Regular cardiac myocyte (primary cell): ENCODE measurements at places on chromosomes 6 and 20. TPM values are rescaled to one million over a fixed set of nuclear protein-coding genes. Genes with fewer than 3 reads are reported as not detected.

SPATA2 gene
- 0.56 and 1.7 TPM in 2 replicates for total RNA-seq

SLC24A3 gene
- 0.77 and 1.4 TPM in 2 replicates for total RNA-seq

CALHM4 gene
- total RNA-seq: 0.19 and 0.28 TPM in 2 replicates

METTL24 gene
- under 0.01 and 0.85 TPM in 2 replicates for total RNA-seq

DYNLT2 gene
- 0.58 and 2.0 TPM in 2 replicates for total RNA-seq

SNX3 gene
- 181 and 192 TPM in 2 replicates for total RNA-seq

CRYBG1 gene
- 1.7 and 7.1 TPM in 2 replicates for total RNA-seq

IYD gene
- under 0.01 TPM in 1 of 2 replicates, not detected in the other for total RNA-seq

DNMT3B gene
- total RNA-seq: 2.0 and 2.1 TPM in 2 replicates

SUPT3H gene
- 8.1 and 19.4 TPM in 2 replicates for total RNA-seq

NCOA3 gene
- total RNA-seq: 33.9 and 35.5 TPM in 2 replicates
